ENCODE measurements at places on chromosomes 2 and 18. TPM values are rescaled to one million over a fixed set of nuclear protein-coding genes. Genes with fewer than 3 reads are reported as not detected.

ABHD3 gene
- 16.2 TPM for total RNA-seq

ALKAL2 gene
- 4.5 TPM for total RNA-seq

LAMA3 gene
- 4.9 TPM for total RNA-seq

ELAC1 gene
- total RNA-seq = 3.2 TPM

FTCDNL1 gene
- 3.3 TPM for total RNA-seq

RNF181 gene
- 114 TPM for total RNA-seq

CRYGA gene
- not detected for total RNA-seq
